ENCODE measurements at places on chromosomes 16 and 17. TPM values are rescaled to one million over a fixed set of nuclear protein-coding genes. Genes with fewer than 3 reads are reported as not detected.
A peak's percentile ranks its signal among the peaks of the same experiment; 100 is the strongest.

DNA sequence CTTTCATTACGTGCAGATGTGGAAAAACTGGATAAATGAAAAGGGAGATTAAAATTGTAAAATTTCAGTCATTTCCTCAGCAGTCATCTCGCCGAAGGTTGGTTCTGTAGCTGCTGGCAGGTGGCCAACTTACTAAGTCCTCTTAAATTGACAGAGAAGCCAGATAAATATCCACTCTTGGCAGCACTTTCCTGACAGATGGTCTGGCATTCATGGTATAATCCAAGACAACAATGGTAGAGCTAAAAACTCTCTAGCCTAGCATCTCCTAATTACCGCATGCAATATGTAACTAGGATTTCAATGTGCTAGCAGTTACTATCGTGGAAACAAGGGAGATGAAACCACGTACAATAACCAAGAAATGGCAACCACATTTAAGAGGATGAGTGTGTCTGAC, 306.3 kb downstream of the CNTNAP4 start:
- peak; percentile 1 for DNase-seq

GRCh38 chr17:59001158-59001814, 105.4 kb downstream of the TRIM37 start:
- DNase-seq = peak; percentile 48

- DNase-seq = no peak
Observed at GRCh38 chr16:31385680-31386079, 7.5 kb upstream of the ITGAD start.

DNA sequence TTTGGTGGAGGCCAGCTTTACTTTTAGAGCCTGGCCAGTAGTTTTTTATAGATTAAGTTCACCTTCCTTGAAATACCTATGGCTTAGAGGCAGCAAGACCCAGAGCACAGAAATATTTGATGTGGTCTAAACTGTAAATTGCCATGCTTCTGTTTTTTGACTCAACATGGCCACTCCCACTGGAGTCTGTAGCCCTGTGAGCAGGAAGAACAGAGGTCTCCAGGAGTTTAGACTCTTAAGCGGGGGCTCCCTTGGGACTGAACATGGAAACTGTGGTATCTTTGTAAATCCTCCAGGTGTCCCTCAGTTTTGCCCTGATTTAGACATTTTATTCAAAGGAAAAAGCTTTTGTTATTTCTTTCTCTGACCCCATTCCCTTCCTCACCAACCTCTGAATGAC, 145.6 kb downstream of the FTO start:
- peak; percentile 28 for DNase-seq

DNA sequence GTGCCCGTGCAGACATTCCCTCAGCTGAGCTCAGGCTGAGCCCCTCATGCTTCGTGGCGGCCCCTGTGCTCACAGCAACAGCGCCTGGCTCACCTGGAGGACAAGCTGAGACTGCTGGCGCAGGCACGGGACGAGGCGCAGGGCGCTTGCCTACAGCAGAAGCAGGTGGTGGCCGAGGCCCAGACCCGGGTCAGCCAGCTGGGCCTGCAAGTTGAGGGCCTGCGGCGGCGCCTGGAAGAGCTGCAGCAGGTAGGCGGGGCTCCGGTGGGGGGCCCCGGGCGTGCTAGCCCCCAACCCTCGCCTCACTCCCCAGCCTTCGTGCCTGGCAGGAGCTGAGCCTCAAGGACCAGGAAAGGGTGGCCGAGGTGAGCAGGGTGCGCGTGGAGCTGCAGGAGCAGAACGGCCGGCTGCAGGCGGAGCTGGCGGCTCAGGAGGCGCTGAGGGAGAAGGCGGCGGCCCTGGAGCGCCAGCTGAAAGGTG, 1.4 kb upstream of the RAC3 start:
- no peak for DNase-seq

Gene FBXW10
- not detected for total RNA-seq

All from LHCN-M2 (cell line).